ENCODE measurements at places on chromosomes 12 and 14.

DNA sequence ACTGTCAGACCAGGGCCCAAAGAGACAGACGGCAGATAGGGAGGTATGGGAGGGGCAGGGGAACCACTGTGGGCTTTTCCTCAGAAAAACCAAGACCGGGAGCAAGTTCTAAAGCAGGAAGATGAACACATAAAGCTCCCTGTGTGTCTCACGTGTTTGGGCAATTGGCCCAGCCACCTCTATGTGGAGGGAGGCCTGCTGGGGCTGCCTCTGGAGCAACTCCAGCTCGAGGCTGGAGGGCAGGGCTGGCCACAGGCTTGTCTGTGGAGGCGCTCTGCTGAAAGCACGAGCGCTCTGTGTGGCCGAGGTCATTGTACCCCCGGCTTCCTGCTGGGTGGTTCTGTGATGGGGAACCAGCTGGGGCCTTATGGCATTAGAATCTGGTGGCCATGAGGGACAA lies 36.4 kb downstream of the TRAFD1 start:
- no peak for DNase-seq

- DNase-seq = no peak
Measured at GRCh38 chr14:64752909-64753308, 48.7 kb downstream of the PLEKHG3 start.

DNA sequence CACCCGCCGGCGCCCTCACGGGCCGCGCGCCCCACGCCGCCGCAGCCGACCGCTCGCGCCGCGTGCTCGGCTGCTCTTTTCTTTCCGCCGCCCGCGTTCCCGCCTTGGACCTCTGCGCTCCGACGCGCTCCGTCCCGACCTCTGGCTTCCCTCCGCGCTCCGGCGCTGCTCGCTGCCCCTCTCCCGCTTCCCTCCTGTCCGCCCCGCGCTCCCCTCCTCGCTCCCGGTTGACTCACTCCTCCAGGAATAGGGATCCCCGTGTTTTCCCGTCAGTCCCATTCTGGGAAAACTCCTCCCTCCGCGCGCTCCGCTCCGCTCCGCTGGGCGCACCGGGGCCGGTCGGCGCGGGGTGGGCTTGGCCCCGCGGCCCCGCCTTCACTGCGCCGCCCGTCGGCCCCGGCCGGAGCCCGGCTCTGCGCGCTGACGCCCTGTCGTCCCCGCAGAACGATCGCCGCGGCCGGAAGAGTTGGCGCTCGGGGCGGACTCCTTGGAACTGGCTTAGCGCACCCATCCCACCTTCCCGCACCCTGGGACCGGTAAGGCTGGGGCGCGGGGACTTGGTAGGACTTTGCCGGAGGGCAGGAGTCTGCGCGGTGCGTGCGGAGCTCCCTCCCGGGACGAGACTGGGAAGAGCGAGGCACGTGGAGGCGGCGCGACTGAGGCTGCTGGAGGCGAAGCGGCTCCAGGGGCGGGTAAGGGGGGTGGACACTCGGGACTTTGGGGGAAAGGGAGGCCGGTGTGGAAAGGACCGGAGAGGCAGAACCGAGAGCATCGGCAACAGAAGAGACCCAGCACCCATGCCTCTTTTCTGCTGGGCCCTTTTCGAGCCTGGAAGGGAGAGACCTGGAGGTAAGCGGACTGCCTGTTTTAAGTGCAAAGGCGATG lies 550 bp downstream of the TEAD4 start:
- no peak for DNase-seq

DNA sequence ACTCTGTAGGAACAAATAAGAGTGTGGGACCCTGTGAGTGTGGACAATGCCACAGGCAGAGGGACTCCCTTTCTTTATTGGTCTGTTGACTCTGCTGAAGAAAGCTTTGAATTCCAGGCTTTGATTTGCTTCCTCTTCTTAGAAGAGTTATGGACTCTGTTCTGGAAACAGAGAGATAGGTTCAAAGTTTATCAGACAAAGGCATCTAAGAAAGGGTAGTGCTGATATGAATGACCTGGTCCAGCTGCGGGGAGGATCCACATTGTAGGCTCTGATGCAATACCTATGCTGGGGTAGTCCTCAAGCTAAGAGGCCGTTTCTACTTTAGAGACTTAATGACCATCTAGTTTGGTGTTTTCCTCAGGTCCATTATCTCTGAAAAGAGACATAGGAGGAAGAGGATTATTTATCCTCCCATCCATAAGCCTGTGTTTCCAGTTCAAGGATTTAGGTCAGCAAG lies 10.7 kb upstream of the IKZF4 start:
- DNase-seq = no peak

DNA sequence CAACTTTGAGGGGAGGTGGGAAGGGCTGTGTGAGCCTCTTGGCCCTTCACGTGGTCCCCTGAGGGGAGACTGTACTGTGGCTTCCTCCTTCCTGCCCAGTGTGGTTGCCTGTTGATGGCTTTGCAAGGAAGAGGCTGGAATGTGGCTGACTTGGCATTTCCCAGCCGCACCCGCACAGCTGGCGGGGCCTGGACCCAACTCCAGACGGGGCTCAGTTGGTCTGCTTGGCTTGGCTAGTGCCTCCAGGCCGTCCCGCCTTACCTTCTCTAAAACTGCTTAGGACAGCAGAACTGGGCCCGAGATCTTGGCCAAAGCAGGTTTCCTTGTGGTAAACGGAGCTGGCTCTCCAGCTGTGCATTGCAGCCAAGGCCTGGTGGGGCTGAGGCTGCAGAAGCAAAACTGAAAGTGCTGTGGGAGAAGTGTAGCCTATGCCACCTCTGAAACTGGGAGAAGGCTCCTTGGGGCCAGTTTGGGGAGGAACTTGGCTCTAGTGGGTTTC lies 139.5 kb downstream of the SMOC1 start:
- no peak for DNase-seq

DNA sequence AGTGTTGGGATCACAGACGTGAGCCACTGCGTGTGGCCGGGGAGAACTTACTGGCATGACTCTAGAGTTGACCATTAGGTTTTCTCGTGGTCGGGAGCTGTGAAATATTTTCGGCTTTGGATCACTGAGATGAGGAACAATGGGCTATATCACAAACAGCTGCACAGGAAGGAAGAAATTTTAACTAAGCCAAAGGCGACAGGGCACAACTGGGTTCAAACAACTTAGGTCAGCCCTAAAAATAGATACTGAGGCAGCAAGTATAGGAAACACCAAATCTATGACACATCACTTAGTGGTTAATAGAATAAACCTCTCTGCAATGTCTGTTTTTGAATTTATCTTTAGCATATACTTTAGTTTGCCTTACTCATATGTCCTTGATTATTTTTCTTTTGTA lies 162.9 kb downstream of the LRIG3 start:
- no peak for DNase-seq

Data from activated CD4-positive, alpha-beta T cell treated with anti-CD3 and anti-CD28 coated beads for 1 hour (primary cell).